ENCODE measurements at places on chromosomes 16 and 17.

DNA sequence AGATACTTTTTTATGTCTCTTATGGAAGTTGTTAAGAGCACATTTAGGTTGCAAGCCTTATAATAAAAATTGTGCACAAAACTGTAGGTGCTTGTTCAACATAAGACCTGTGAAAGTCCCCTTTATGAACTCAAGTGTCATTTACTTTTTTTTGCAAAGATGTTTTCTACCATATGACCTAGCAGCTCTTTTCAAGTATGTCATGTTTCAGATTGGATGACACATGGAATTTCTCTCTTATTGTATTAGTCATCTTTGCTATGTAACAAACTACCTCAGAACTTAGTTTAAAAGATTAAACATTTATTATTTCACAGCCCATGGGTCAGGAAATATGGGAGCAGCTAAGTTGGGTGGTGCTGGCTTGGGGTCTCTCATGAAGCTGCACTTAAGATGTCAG lies 57.9 kb downstream of the PHKB start:
- DNase-seq: no peak

DNA sequence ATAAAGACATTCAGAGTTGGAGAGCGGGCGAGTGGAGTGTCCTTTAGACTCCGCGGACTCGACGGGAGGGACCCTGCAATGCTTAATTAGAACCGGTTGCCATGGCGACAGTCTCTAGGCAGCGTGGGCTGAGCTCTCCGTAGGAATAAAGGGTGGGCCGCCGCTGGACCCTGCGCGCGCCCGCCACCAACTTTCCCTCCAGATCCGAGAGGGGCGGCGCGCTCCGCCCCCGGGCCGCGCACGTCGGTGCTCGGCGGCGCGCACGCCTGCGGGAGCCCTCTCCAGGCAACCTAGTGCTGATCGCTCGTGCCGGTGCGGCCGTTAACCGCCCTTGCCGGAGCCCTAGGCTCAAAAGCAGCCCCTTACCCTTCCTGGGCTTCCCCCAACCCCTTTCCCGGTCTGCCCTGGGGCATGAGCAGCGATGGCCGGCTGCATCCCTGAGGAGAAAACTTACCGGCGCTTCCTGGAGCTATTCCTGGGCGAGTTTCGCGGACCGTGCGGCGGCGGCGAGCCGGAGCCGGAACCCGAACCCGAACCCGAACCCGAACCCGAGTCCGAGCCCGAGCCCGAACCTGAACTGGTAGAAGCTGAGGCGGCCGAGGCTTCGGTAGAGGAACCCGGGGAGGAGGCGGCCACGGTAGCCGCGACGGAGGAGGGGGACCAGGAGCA lies at the start of gene PPM1E:
TSS of gene PPM1E (plus strand) at position 278 of the 669 bp plus-strand sequence.
- DNase-seq: no peak

- DNase-seq: peak; percentile 86
Observed at GRCh38 chr17:33964344-33964979, 290.6 kb upstream of the CCL2 start.

DNA sequence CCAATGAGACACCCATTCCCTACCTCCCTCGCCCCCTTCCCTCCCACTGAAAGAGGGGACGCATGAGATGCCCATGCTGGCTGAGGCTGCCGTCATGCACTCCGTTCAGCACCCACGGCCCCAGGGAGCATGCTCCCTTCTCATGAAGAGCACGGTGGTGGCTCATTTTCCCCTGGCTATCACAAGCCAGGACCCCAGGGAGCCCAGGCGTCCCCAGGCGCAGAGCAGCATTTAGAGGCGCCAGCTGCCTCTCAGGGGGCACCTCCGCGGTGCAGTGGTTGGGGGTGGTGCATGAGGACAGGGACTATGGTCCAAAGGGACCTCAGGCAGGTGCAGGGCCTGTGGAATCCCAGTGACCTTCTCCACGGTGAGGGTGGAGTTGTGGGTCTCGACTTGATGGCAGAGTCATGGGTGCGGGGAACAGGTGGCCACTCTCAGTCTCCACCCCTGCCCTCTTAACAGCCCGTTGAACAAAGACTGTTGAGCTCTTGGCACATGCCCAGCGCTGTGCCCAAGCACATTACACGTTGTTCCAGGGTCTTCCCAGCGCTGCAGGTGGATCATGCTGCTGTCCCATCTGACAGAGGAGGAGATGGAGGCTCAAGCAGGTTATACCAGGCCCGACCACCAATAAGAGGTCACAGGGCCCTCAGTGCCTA lies 13.6 kb downstream of the KIF19 start:
- no peak for DNase-seq

DNA sequence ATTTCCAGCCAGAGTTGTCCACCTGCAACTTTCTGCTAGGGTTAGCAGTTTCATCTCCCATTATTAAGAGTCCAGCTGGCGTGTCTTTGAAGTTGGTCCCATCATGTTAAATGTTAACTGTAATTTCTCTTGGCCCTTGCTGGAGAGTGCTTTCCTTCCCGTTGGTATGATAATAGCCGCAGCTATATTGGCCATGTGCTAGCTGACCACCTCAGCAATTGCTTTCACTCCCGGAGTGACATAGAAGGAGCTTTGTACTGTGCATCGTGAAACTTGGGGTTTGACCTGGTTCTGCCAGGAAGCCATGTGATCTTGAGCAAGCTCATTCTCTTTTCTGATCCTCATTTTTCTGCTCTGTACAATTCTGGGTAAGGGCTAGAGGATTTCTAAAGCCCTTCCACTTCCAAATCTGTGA lies 81.0 kb upstream of the TBX2 start:
- DNase-seq: no peak

DNA sequence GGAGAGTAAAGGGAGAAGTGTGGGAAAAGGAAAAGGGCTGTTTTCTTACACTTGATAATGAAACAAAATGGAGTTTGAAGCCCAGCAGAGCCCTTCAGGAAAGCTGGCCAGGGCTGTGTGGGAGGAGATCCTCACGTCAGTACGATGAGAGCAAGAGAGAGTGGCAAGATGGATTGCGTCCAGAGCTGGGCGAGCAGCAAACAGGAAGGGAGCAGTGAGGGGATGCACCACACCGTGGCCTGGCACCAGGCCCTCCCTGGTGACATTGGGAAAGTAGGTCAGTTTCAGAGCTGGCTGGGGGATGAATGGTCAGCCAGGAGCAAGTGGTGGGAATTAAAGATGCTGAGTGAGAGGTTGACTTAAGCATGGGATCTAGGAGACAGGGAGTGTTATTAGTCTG lies 273.6 kb downstream of the GRIN2A start:
- no peak for DNase-seq

DNA sequence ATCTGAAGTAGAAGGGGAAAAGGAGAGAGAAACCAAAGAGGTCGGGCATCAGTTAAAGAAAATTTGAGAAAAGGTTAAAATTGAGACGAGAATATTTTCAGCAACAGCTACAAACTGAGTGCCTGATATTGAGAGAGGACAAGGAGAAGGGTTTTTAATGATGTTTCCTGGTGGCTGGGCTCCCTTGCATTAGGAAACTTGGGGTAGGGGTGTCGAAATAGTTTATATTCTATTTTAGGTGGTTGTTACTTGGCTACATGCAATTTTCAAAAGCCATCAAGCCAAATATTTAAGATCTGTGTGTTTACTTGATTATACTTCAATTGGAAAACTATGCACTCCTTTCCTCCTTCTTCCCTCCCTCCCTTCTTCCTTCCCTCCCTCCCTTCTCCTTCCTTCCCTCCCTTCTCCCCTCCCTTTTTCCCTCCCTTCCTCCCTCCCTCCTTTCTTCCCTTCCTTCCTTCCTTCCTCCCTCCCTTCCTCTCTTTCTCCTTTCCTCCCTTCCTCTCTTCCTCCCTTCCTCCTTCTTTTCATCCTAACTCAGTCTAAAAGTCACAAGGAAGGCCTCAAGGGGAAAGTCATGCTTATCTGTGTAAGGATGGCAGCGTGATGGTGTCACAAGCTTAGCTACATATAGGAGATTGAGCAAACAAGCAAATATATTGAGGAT lies 1.8 kb upstream of the APOH start:
- no peak for DNase-seq

- DNase-seq: peak; percentile 7
Observed at GRCh38 chr17:41510251-41511065, 5.0 kb upstream of the KRT13 start.

All from OCI-M1 (cell line).